ENCODE measurements at places on chromosomes 2 and 18. TPM values are rescaled to one million over a fixed set of nuclear protein-coding genes. Genes with fewer than 3 reads are reported as not detected.

The GKN2 gene
- total RNA-seq = not detected

The RIT2 gene
- total RNA-seq = not detected

DNA sequence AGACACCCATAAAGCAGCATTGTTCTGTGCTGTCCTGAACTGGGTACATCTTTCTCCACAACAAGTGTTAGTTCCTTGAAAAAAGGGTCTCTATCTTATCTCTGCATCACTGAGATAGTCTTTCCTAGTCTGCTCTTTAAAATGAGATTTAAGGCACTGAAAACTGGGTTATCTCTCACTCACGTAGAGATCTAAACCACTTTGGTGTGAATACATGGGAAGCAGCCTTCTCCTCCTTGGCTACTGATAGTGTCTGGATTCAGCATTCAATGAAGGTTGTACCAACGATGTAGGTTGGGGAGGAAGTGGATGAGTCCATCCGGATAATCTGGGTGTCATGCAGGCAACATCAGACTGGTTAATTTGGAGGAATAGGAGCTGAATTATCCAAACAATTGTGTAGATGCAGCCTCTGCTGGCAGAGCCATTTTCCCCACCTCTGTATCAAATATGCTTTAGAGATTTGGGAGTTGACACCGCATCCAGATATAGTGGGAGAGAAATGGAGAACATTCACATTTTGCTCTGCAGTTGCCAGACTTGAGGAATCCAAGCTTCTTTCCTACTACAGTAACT, 15.9 kb upstream of the SIX3 start:
- no peaks in the 10 kb centered on the region for H3K36me3 ChIP-seq
- no peaks in the 10 kb centered on the region for H3K4me1 ChIP-seq
- peaks cover 31% of the 10 kb centered on the region for H3K27me3 ChIP-seq
- no peak overlapping the region for H3K27ac ChIP-seq
- no peak overlapping the region for H3K4me3 ChIP-seq
- no peak for DNase-seq

DNA sequence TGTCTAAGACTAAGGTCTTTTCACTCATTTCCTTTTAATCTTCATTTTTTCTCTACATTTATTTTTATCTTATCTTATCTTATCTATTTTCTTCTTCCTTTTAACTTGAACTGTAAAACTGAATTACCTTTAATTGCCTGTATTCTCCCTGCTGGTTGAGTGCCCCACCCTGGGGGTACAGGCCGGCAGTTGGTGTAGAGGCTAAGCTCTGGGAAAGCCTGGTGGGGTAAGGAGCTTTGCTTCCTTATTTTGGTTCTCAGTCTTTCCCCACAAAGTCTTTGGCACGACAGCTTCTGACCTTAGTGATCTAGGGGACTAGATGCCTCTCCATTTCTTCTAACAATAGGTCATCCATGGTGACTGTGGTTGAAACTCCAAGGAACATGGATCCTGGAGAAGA, 26.8 kb upstream of the HAAO start:
- no peaks in the 10 kb centered on the region for H3K4me1 ChIP-seq
- H3K36me3 ChIP-seq = no peaks in the 10 kb centered on the region
- no peak overlapping the region for H3K4me3 ChIP-seq

The EFR3B gene
- total RNA-seq = 0.05 TPM

DNA sequence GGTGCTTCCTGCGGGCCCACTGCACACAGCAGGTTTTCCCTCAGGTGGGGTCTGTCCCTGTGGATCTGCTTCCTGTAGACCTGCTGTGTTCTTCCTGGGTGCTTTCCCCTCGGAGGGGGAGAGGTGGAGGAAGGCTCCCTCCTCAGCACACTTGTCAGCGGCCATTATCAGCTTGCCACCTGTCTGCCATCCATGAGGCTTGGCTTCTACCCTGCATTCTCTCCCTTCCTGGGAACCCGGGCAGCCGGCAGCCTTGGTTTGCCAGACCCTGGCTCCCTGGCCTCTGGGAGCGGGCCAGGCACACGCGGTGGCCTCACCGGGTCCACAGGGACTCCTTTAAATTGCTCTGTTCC, 58.5 kb downstream of the INPP5D start:
- H3K4me1 ChIP-seq = peaks cover 76% of the 10 kb centered on the region
- H3K36me3 ChIP-seq = peaks cover 46% of the 10 kb centered on the region
- no peak overlapping the region for H3K27ac ChIP-seq
- DNase-seq = no peak
- H3K27me3 ChIP-seq = no peaks in the 10 kb centered on the region
- H3K4me3 ChIP-seq = no peak overlapping the region

Measured in natural killer cell (primary cell).